Colonic mucosa (tissue), 4 donors: ENCODE measurements at places on chromosomes 16 and 17. TPM values are rescaled to one million over a fixed set of nuclear protein-coding genes. Genes with fewer than 3 reads are reported as not detected.

- DNase-seq, result no peak
Observed at GRCh38 chr16:8346294-8346693, 244.0 kb downstream of the TMEM114 start.

GRCh38 chr16:1258906-1259759, 3.3 kb downstream of the TPSD1 start:
- no peak for DNase-seq

GRCh38 chr16:65235339-65236177, 113.7 kb upstream of the CDH11 start:
- no peak for DNase-seq

DNA sequence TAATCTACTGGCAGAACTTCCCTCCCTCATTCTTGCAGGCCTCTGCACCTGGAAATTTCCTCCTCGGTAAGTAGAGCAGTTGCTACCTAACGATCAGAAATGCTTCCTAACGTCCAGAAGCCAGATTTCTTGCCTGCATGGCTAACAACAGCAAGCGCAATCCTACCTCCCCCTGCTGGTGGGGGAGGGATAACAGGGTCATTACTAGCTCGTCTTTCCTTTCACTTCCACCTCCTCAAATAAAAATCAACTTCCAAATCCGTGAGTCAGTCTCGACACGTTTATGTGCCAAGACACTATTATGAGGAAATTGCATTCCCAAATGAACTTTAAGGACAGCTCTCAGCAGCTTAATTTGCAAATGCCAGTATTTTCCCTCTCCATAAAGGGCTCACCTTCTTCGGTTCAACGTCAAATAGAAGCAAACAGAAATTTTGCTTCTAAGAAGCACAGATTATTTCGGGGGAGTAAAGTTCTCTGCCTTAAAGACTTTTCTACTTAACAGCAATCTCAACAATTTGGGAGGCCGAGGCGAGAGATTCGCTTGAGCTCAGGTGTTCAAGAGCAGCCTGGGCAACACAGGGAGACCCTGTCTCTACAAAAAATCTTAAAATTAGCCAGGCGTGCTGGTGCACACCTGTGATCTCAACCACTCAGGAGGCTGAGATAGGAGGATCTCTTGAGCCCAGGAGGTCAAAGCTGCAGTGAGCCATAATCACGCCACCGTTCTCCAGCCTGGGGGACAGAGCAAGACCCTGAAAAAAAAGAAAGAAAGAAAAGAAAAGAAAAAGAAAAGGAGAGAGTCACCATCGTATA, 188.6 kb upstream of the PSMD7 start:
- peak; percentile 60 for DNase-seq

Gene ITGA2B
- 0.69 TPM for total RNA-seq
